NCI-H187 (cell line): ENCODE measurements at places on chromosomes 7 and 10.
A peak's percentile ranks its signal among the peaks of the same experiment; 100 is the strongest.

GRCh38 chr7:30556840-30557239 lies 37.8 kb upstream of the GARS1 start:
- no peak for DNase-seq

DNA sequence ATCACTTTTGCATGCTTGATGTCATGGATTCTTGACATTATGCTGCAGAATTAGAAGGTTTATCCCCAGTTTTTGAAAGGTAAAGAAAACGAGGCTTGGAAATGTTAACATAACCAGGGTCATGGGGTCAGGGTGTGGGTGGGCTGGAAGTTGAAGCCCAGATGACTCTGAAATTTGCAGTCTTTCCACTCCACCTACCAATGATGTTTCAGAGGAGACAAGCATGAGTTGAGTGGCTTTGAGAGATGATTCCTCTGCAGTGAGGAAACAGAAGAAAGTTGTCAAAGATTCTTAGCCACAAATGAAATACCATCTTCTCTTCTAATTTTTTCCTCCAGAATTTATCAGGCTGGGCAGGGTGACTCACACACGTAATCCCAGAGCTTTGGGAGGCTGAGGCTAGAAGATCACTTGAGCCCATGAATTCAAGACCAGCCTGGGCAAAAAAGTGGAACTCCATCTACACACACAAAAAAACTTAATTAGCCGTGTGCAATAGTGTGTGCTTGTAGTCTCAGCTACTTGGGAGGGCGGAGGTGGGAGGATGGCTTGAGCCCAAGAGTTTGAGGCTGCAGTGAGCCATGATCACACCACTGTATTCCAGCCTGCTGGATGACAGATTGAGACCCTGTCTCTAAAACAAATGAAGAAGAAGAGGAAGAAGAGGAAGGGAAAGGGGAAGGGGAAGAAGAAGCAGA lies 239.1 kb upstream of the AUTS2 start:
- DNase-seq: no peak

DNA sequence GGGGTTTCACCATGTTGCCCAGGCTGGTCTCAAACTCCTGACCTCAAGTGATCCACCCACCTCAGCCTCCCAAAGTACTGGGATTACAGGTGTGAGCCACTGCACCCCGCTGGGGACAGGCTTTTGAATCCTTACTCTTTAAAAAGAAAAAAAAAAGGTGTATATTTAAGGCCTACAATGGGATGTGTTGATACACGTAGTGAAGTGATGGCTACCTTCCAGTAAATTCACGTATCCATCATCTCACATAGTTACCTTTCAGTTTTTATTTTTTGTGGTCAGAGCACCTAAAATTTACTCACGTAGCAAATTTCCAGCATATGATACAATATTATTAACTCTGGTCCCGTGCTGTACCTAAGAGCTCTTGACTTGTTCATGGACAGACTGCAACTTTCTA lies 119.5 kb upstream of the INSYN2A start:
- no peak for DNase-seq

GRCh38 chr7:17144322-17144721 lies 154.1 kb upstream of the AHR start:
- no peak for DNase-seq

DNA sequence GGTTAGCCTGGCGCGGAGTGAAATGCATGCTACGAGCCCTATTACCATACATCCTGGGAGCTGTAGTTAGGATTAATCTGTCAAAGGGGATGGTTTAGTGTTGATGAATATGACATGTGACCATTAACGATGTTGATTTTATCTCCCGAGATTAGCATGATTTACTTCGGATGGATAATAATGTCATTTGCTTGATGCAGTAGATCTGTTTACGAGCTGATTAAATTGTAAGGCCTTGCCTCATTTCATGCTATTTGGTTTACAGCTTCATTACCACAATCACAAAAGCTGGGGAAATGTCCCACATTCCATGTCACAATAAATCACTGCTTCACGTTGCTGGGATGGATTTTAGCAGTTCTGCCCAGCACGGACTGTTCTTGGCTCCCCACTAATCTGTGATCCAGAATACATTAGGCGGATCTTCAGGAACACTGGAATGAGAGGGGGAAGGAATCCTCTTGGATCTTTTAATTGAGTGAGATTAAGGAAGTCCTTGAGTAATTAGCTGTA lies 22.3 kb downstream of the ZNF503 start:
- DNase-seq: no peak

- DNase-seq: no peak
Measured at GRCh38 chr7:95089414-95090315, 182.3 kb downstream of the PPP1R9A start.

- DNase-seq: no peak
Measured at GRCh38 chr7:84484502-84485079, 290.0 kb upstream of the SEMA3A start.

- no peak for DNase-seq
Measured at GRCh38 chr10:84783386-84783785, 455.0 kb downstream of the CCSER2 start.

GRCh38 chr10:120414946-120415345 lies 42.1 kb upstream of the PLPP4 start:
- DNase-seq: no peak

DNA sequence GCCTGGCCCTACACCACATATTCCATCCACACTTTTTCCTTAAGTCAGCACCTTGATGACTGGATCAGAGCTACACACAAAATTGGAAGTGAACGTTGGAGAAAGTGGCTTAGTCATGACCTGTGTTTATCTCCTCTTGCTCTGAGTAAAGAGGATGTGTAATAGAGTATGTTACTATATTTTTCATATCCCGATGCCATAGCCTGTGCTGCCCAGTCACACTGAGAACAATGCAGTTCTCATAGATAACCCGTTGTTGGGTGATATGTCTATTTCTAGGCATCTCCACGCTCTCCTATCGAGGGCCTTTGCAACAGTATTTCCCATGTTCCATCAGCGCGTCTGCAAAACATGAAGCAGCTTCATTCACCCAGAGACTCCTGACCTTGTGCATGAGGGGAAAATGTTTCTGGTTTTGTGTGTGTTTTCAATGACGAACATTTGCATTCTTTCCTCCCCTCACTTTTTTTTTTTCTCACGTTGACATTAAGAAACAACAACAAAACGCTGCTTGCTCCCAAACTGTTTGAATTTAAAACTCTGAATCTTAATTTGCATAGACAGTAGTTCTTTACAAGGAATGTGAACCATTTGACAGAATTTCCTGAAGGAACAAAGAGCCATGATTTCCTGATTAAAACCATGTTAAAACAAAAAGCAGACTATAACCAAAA lies 43.4 kb downstream of the GRK5 start:
- DNase-seq: no peak

DNA sequence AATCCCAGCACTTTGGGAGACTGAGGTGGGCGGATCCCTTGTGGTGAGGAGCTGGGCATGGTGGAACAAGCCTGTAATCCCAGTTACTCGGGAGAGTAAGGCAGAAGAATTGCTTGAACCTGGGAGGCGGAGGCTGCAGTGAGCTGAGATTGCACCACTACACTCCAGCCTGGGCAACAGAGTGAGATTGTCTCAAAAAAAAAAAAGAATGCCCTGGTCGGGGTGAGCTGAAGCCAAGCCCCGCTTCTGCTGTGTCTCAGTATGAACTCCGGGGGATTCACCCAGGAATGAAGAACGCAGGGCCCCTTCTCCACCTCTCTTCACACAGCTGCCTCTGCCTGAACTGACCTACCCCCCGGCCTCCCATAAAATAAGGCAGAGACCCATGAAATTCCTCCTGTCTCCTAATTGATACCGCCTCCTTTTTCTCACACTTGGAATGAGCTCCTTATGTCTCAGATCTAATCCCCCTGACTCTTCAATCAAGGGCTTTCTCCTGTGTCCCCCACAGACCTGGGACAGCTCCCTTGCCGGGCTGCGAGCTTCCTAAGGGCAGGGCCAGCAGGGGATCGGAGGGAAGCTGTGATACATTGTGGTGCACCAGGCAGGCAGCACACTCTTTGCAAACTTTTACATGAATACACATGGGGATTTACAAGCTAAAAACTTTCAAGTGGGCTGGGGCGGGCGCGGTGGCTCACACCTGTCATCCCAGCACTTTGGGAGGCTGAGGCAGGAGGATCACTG lies 911 bp upstream of the ZP3 start:
- DNase-seq: no peak

- DNase-seq: no peak
Measured at GRCh38 chr7:105831302-105831620, 45.1 kb downstream of the ATXN7L1 start.

- no peak for DNase-seq
Measured at GRCh38 chr7:140229591-140230515, 53.1 kb upstream of the KDM7A start.

DNA sequence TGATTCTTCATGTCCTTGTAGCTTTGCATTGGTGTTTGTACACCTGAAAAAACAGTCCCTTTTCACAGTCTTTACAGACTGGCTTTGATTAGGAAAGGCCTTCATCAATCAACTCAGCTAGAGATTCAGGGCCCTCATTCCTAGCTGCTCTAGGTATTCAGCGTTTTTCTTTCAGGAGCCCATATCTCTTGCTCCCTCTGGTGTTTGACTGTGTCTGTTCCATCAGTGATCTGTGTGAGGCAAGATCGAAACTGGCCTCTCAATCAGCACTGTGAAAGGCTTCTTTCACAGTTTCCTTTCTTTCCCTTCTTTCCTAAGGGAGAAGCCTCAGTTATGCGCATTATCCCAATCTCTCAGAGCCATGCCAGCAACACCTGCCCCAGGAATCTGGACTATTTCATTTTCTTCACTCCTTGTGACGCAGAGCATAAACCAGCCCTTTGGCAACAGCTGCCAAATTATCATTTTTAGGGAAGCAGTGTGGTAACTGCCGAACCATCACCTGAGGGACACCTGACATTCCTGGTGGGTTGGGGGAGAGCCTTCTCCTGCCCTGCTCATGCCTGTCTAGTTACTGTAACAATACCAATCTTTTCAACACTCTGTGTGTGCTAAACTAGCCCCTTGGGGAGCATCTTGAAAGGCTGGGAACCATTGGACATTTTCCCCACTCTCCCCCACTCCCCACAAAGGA lies 75.7 kb upstream of the CCDC71L start:
- DNase-seq: peak; percentile 12

GRCh38 chr7:39824456-39825200 lies 125.4 kb upstream of the CDK13 start:
- DNase-seq: no peak

DNA sequence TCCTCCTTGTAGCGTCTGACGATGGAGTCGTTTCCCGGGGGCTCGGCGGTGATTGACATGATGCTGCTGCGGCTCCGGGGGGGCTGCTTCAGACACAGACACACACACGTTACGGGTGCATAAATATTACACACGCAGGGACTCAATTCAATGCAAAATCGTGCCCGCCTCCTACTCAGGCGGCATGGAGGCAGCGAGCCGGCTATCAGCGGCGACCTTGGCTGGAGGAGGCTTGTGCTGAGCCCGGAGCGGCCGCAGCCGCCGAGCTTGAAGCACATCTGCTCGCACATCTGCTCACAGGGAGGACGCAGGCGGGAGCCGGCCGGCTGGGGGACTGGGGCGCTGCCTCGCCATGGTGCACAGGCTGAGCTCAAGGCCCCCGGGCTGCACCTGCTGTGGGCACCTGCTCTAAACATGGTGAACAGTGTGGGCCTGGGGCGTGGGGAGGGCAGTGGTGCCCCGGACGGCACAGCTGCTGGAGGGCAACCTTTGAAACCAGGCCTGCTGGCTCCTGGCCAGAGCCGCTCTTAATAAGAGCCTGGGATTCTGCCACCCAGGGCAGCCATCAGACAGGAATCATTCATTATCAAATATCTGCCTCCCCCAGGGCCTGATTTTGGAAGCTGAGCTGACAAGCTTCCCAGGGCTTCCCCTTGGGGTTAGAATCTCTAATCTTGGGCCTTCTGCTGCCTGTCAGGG lies 84.7 kb upstream of the GNA12 start:
- DNase-seq: peak; percentile 9

- DNase-seq: no peak
Measured at GRCh38 chr10:35079265-35079664, 10.9 kb downstream of the CUL2 start.

- no peak for DNase-seq
Measured at GRCh38 chr10:124341768-124342135, 77.0 kb downstream of the OAT start.

DNA sequence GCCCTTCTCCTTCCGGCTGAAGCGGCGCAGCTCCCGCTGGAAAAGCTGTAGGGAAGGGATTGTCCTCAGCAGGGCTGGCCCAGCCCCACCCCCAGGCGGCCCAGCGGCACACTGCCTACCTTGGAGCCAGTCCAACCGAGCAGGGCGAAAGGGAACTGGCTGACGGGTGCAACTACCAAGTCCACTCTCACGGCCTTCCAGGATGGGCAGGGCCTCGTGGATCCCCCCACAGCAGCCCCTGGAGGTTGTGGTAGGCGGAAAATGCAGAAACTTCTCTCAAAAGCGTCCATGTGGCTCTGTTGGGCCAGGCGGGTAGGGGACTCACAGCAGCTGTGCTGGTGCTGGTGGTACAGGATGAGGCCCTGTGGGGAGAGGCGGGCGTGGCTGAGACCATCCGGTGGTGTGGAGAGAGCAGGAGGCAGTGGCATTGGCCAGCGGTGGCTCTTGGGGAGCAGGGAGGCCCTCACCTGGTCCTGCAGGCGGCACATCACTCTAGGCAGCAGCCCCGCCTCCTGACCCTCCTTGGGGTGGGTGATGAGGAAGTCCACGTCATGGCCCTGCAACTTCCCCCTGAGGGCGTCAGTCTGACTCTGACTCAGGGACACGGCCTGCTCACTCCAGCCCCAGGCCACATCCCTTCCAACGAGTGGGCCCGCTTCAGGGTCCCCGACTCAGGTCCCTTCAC lies 8.4 kb upstream of the PGAM2 start:
- no peak for DNase-seq

DNA sequence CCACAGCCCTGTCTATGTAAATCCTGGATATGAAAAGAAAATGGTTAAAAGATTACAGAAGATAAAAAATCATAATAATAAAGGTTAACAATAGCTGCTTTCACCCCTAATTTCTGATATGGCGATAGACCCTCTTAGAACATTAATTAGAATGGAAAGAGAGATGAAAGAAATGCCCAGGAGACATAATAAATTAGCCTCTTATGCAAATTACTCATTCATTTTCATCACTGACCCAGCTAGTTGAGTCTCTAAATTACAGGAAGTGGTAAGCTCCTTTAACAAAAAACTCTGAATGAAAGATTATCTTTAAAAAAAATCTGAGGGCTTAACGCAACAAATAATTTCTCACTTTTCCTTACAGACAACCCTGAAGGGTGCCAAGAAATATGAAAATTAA lies 12.4 kb downstream of the GFRA1 start:
- DNase-seq: no peak

DNA sequence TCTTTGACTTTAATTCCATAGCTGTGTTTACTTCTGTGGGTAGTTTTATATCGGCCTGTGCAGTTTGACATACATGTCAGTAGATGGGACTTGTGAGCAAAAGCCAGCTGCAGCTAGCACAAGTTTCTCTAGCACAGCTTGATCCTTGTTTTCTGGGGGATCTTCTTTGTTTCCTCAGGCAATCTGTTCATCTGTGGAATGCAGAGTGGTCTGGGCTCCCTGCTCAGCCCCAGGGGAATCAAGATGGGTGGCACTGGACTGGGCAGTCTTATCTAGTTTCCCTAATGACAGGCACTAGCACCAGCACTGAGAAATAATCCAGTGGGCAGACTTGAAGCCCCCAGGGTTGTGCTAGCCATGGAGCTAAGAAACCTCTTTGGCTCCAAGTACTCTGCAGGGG lies 40.8 kb downstream of the CYP2C19 start:
- DNase-seq: no peak
